ENCODE measurements at places on chromosomes 3 and 15. TPM values are rescaled to one million over a fixed set of nuclear protein-coding genes. Genes with fewer than 3 reads are reported as not detected.

GRCh38 chr15:66621491-66622467 lies 56.0 kb upstream of the LCTL start:
- peaks cover 42% of the 10 kb centered on the region for H3K4me1 ChIP-seq
- no peak for DNase-seq
- no peaks in the 10 kb centered on the region for H3K36me3 ChIP-seq
- H3K27me3 ChIP-seq: no peaks in the 10 kb centered on the region

Gene CFAP20DC
- total RNA-seq: not detected

- H3K36me3 ChIP-seq: no peaks in the 10 kb centered on the region
- no peaks in the 10 kb centered on the region for H3K27me3 ChIP-seq
- no peak for DNase-seq
- H3K4me1 ChIP-seq: peaks cover 24% of the 10 kb centered on the region
These were observed 98.6 kb upstream of the KLF13 start for GRCh38 chr15:31228011-31228484.

Gene LACTB
- 31.0 TPM for total RNA-seq

Gene ITIH4
- total RNA-seq: 5.3 TPM

Gene CASR
- not detected for total RNA-seq

- no peaks in the 10 kb centered on the region for H3K27me3 ChIP-seq
- H3K4me3 ChIP-seq: no peak overlapping the region
- DNase-seq: no peak
- no peak overlapping the region for H3K27ac ChIP-seq
These were observed 142.4 kb downstream of the EPHB1 start for GRCh38 chr3:134937256-134938028.

Gene NLGN1
- not detected for total RNA-seq

Gene TCAIM
- total RNA-seq: 21.1 TPM

GRCh38 chr3:193783166-193783896 lies 190.3 kb downstream of the OPA1 start:
- H3K36me3 ChIP-seq: no peaks in the 10 kb centered on the region
- H3K27me3 ChIP-seq: peaks cover 20% of the 10 kb centered on the region
- no peak overlapping the region for H3K4me3 ChIP-seq
- peaks cover 50% of the 10 kb centered on the region for H3K4me1 ChIP-seq
- DNase-seq: no peak
- H3K27ac ChIP-seq: no peak overlapping the region

DNA sequence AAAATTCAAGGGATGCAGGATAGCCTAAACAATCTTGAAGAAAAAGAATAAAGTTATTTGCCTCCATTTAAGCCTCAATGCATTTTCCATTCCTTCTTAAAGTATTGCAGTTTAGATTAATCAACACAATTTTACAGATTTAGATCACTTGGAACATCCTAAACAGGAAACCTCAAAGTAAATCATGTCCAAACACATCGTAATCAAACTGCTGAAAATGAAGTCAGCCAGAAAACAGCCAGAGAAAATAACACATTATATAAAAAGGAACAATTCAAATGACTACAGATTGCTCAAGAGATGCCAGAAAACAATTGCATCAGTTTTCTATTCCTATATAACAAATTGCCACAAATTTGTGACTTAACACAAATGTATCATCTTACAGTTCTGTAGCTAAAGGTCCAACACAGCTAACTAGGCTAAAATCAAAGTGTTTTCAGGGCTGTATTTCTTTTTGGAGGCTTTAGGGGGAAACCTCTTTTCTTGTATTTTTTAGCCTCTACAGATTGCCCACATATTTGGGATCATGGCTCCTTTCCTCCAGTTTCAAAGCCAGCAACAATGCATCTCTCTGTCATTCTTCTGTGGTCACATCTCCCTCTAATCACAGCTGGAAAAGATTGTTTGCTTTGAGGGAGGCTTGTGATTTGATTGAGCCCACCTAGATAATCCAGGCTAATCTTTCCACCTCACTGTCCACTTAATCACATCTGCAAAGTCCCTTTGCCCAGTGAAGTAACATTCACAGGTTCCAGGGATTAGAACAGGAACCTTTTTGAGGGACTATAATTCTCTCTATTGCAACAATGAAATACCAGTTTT lies 543.3 kb upstream of the UBE2E2 start:
- no peaks in the 10 kb centered on the region for H3K27me3 ChIP-seq
- DNase-seq: no peak
- no peak overlapping the region for H3K4me3 ChIP-seq
- no peak overlapping the region for H3K27ac ChIP-seq

Gene EPM2AIP1
- total RNA-seq: 28.1 TPM

Gene APOD
- not detected for total RNA-seq

- peaks cover 3% of the 10 kb centered on the region for H3K27me3 ChIP-seq
- no peaks in the 10 kb centered on the region for H3K36me3 ChIP-seq
- H3K27ac ChIP-seq: no peak overlapping the region
- no peak overlapping the region for H3K4me3 ChIP-seq
These were observed 116.2 kb upstream of the ABHD17C start for GRCh38 chr15:80578871-80579270.

DNA sequence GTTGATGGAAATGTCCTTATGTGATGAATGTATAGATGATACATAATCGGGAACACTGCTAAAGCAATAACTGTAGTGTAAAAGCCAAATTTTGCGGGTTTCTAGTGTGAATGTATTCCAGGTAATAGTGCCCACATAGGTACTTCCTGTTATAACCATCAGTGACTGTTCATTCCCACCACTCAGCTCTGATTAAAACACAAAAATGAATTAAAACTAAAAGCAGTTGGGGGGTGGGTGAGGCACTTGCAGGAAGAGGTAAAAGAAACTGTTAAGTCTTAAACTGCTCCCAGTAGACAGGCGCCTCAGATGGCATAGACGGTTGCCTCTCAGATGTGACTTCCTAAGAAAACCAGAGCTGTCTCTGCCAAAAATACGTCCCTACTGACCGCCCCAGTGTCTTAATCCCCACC lies 893 bp upstream of the MTHFS start:
- peak overlapping the region; percentile 98 for H3K27ac ChIP-seq
- H3K4me3 ChIP-seq: peak overlapping the region; percentile 85
- no peak for DNase-seq
- no peaks in the 10 kb centered on the region for H3K27me3 ChIP-seq
- peaks cover 53% of the 10 kb centered on the region for H3K4me1 ChIP-seq

DNA sequence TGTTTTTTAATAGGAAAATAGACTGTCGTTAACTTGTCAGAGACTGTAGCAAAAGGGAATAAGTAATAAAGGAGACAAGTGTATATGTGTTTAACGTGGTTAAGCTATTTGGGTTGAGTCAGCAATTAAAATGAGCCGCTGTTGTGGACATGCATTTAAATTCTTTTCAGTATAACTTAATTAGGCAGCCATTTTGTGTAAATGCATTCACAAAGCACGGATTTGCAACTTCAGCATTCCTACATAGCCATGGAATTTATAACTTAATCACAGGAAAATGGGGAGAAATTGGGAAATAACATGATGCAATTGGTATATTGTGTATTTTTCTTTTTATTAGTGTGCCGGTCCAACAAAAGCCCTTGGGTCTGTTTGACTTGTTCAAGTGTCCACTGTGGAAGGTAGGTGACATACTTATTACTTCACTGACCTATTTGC lies 27.9 kb downstream of the USP3 start:
- H3K4me3 ChIP-seq: no peak overlapping the region

Gene KLHL25
- total RNA-seq: 7.4 TPM

DNA sequence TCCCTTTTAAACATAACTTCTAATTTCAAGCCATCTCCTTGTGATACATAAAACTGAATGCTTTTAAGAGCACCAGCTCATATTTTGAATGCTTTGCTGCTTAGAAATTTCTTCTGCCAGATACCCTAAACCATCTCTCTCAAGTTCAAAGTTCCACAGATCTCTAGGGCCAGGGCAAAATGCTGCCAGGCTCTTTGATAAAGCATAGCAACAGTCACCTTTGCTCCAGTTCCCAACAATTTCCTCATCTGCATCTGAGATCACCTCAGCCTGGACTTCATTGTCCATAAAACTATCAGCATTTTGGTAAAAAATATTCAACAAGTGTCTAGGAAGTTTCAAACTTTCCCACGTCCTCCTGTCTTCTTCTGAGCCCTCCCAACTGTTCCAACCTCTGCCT lies 17.5 kb downstream of the OSTN start:
- no peak overlapping the region for H3K4me3 ChIP-seq
- no peaks in the 10 kb centered on the region for H3K27me3 ChIP-seq
- no peaks in the 10 kb centered on the region for H3K4me1 ChIP-seq
- H3K27ac ChIP-seq: no peak overlapping the region

Gene LDHAL6B
- total RNA-seq: not detected

DNA sequence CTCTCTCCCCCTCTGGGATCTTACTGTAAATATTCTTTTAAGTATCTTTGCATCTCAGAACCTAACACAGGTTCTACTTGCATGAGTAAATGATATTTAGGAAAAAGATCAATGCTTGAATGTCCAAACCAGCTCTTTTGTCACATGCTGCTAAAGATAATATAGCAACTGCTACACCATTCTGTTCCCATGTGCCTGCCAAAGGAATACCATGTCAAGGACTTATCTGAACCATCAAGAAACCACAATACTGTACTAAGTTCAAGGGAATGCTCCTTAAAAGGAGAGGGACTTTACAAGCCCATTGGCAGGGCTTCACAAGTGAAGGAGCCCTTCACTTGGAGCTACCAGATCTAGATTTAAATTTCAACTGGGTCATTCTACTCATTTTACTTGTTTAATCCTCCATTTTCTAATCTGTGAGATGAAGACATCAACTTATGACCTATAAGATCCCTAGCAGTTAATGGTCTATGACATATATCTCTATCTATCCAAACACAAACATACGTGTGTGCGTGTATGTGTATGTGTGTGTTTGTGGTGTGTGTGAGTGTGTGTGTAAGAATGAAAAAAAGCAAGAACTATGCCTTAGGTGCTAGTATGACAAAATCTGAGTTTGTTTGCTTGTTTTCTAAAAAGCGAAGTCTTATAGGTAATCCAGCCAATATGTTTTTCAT lies 13.0 kb upstream of the SEC62 start:
- DNase-seq: no peak
- H3K36me3 ChIP-seq: no peaks in the 10 kb centered on the region
- H3K27me3 ChIP-seq: no peaks in the 10 kb centered on the region
- no peak overlapping the region for H3K27ac ChIP-seq
- H3K4me3 ChIP-seq: no peak overlapping the region
- H3K4me1 ChIP-seq: no peaks in the 10 kb centered on the region

GRCh38 chr15:57150066-57150865 lies 226.0 kb upstream of the CGNL1 start:
- peaks cover 13% of the 10 kb centered on the region for H3K4me1 ChIP-seq
- no peak overlapping the region for H3K4me3 ChIP-seq
- no peaks in the 10 kb centered on the region for H3K27me3 ChIP-seq
- H3K27ac ChIP-seq: no peak overlapping the region

DNA sequence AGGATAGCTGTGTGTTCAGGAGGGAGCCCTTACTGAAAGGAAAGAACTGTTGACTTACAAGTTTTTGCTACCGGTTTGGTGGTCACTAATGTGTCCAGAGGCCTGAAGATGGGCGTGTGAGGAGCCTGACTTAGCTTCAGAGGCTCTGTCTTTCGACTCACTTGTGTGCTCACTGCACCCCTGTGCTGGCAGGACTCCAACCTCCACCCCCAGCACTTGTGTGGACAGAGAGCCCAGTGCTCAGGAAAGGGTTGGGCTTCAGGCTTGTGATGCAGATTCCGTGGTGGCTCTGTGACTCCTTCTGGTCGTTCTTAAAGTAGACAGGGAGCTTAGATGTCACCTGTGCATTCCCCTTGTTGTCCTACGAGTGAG lies 100.9 kb downstream of the PGPEP1L start:
- H3K4me3 ChIP-seq: no peak overlapping the region
- H3K27me3 ChIP-seq: no peaks in the 10 kb centered on the region
- peaks cover 44% of the 10 kb centered on the region for H3K36me3 ChIP-seq

DNA sequence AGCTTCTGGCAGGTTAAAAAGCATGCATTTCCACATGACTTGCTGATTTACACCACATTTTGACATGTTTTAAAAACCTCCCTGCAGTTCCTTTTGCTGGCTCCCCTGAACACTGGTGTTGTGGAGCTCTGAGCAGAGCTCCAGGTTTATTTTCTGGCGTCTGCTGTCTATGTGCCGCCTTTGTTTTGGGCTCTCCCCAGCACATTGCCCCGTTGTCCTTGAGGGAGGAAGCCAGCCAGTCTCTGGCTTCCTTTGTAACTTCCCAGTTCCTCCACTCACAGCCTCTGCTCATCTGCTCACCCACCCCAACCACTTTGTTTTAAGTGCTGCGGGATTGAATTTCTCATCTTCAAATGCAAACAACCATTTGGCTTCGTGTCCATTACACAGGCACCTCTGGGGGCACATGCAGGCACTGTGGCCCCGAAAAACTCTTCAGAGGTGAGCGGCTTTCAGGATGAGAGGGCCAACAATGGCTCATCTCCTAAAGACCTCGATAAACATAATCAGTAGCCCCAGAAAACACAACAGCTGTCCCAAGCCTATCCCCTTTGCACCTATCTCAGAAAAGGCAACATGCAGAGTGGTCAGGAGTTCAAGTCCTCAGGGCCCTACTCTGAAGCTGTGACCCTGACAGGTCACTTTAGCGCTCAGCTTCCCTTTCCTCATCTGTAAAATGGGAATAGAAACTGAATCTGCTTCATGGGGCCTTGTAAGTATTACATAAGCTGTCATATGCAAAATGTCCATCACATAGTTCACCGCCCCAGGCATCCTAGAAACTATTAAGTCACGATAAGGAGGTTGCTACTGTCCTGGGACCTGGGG lies 1.3 kb upstream of the MEF2A start:
- no peak overlapping the region for H3K27ac ChIP-seq
- H3K4me3 ChIP-seq: peak overlapping the region; percentile 97
- peaks cover 48% of the 10 kb centered on the region for H3K4me1 ChIP-seq
- H3K27me3 ChIP-seq: peaks cover 3% of the 10 kb centered on the region
- DNase-seq: peak; percentile 36
- no peaks in the 10 kb centered on the region for H3K36me3 ChIP-seq

Gene TIMP4
- total RNA-seq: 0.07 TPM

GRCh38 chr3:186538779-186539178 lies 5.4 kb downstream of the CRYGS start:
- H3K27me3 ChIP-seq: no peaks in the 10 kb centered on the region
- H3K4me1 ChIP-seq: peaks cover 18% of the 10 kb centered on the region
- no peaks in the 10 kb centered on the region for H3K36me3 ChIP-seq

Gene ALAS1
- total RNA-seq: 40.2 TPM

Gene IL12A
- total RNA-seq: 1.1 TPM

DNA sequence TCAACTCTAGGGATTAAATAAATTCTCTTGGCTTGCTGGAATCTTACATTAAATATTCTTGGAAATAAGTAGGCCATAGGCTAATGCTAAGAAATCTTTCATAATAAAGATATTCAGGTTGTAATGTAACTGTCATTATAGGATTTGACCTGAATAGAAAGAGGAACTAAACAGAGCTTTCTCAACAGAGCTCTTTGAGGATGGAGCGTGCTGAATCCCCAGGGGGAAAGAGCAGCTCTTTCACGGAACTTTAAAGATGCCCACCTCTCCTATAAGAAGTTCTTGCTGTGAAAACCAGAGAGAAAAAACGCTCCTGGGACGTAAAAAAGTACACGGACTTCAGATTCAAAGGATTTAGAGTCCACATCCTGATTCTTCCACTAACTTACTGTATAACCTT lies 77.9 kb downstream of the NTRK3 start:
- H3K36me3 ChIP-seq: no peaks in the 10 kb centered on the region
- no peak overlapping the region for H3K27ac ChIP-seq
- H3K4me3 ChIP-seq: no peak overlapping the region
- no peak for DNase-seq

Data from HepG2 (cell line).